ENCODE measurements at places on chromosomes 16 and 17.

DNA sequence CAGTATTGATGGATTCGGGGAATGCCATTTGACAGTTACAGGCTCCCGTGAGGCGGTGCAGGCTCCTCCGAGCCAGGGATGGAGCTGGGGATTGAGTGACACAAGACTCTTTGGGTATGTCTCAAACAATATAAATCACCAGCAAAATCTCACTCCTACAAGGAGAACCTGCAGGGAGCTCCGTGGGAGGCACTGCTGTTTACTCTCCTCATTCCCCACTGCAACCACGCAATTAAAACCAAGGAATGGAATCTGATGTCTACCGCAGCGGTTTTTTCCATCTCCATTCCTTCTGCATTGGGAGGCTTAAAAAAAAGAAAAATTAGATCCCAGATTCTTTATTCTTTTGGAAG is 157.9 kb downstream of the WWOX start:
- peak; percentile 10 for DNase-seq

GRCh38 chr17:1563786-1564613 is 1.4 kb upstream of the PITPNA start:
- no peak for DNase-seq

DNA sequence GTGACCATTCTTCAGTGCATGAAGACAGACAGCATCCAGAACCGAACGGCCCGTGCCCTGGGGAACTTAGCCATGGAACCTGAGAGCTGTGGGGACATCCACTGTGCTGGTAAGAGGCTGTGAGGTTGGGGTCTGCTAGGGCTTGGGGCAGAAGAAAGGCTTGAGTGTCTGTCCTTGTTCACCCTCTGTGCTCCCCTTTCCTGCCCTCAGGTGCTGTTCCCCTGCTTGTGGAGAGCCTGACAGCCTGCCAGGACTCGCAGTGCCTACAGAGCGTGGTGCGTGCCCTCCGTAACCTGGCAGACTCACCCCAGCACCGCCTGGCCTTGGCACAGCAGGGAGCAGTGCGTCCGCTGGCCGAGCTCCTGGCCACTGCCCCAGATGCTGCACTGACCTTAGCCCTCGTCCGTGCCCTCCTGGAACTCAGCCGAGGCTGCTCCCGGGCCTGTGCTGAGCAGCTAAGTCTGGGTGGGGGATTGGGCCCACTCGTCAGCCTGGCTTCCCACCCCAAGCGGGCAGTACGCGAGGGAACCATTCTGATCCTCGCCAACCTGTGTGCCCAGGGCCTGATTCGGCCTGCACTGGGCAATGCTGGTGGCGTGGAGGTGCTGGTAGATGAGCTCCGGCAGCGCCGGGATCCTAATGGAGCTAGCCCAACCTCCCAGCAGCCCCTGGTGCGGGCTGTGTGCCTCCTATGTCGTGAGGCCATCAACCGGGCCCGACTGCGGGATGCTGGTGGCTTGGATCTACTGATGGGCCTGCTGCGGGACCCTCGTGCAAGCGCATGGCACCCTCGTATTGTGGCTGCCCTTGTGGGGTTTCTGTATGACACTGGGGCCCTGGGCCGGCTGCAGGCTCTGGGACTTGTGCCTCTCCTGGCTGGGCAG is 2.9 kb downstream of the ARMC5 start:
- DNase-seq = no peak

- peak; percentile 45 for DNase-seq
Observed at GRCh38 chr17:64281962-64282752, 19.1 kb upstream of the TEX2 start.

GRCh38 chr17:50710025-50710424 is 2.3 kb upstream of the ANKRD40 start:
- no peak for DNase-seq

- DNase-seq = no peak
Observed at GRCh38 chr16:48370229-48370628, 15.0 kb downstream of the SIAH1 start.

DNA sequence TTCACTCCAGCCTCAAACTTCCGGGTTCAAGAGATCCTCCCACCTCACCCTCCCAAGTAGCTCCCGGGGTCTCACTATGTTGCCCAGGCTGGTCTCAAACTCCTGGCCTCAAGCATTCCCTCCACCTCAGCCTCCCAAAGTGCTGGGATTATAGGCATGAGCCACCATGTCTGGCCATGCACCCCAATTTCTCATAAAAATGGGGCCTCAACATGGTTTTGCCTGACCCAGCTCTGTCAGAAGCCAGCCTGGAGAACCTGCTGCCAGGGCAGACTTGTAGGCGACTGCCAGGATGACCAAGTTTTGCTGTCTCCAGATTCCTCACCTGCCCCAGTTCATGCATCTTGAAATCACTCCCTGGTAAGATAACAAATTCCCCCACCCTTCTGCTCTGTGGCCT is 82.9 kb downstream of the AIPL1 start:
- DNase-seq = no peak

GRCh38 chr16:84813141-84813934 is 6.4 kb upstream of the CRISPLD2 start:
- DNase-seq = no peak

DNA sequence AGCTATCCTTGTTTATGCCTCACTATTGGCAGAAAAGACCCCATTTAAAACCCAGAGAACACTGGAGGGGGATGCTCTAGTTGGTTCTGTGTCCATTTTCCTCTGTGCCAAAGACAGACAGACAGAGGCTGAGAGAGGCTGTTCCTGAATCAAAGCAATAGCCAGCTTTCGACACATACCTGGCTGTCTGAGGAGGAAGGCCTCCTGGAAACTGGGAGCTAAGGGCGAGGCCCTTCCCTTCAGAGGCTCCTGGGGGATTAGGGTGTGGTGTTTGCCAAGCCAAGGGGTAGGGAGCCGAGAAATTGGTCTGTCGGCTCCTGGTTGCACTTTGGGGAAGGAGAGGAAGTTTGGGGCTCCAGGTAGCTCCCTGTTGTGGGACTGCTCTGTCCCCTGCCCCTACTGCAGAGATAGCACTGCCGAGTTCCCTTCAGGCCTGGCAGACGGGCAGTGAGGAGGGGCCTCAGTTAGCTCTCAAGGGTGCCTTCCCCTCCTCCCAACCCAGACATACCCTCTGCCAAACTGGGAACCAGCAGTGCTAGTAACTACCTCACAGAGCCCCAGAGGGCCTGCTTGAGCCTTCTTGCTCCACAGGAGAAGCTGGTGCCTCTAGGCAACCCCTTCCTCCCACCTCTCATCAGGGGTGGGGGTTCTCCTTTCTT is 56.1 kb downstream of the IGF2BP1 start:
- DNase-seq = no peak

GRCh38 chr17:80604009-80604669 is 59.5 kb downstream of the RPTOR start:
- DNase-seq = no peak

DNA sequence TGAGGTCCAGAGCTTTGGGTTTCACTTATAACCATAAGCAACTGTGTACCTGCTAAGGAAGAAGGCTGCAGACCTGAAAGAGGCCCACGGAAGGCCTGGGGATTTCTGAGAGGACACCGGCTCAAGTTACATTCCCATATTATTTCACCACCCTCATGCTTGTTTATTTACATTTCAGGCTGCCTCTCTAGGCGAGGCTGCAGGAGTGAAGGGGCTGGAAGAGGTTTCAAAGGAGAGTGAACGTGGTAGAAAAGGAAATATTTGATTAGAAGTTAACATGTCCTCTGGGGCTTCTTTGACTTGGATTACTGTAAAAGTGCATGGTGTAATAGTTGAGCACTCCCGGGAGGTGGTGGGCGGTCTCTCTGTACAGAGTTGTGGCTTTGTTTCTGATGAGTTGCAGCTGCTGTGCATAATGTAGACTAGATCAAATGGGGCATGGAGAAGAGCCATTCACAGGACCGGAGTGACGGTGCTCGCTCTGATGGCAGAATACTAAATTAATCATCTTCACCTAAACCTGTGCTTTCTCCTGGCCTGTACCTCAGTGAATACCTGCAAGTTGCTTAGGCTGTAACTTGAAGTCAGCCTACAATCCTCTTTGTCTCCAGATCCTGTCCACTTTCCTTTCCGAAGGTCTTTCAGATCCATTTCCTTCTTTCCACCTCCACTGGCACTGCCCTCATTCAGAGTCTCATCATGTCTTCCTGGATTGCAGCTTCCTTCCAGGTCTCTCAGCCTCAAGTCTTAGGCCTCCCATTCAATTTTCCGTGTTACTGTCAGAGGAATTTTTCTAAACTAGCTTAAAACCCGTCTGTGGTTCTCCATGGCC is 1.9 kb upstream of the CPD start:
- DNase-seq = peak; percentile 78

DNA sequence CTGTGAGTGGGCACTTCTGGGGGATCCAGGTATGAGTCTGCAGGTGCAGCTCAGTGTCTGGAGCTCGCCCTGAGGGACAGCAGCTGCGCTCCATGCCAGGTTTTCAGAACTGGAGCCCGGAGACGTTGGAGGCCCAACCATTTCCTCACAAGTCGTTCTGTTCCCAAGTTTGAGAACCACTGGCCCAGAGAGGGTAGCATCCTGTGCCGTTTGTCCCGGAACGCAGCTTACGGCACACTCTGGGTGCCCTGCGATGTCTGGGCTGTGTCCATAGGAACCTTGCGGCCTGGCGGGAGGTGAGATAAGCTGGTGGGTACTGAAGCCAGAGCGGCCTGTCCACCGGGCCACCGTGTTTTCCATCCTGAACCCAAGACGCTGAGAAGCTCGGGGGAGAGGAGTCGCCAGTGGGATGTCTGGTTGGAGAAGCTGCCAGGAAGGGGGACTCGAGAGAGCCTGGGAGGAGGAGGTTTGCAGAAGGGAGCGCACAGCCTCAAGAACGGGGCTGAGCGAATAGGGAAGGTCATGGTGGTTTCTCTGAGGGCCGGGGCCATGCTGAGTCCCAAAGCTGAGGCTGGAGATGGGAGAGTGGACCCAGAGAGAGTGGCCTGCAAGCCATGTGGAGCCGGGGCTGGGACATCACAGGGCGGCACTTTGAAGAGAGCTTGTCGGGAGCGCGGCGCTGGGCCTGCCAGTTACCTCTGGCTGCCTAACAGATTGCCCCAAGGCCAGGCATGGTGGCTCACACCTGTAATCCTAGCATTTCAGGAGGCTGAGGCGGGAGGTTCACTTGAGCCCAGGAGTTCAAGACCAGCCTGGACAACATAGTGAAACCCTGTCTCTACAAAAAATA is 211.0 kb upstream of the GSE1 start:
- no peak for DNase-seq

DNA sequence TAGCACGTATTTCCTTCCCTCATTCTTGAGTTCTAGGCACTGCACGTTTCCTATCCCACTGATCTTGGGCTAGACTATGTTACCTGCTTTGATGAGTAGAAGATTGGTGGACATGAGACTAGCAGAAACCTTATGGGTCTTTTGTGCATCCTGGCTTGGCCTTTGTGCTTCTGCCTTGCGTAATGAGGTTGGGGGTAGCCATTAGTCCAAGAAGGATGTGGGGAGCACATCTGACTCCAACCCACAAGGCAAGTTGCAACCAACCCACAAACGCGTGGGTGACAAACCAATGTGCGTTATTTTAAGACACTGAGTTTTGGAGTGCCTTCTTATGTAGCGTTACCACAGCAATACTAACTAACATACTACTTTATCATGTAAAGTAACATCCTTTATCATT is 180.4 kb upstream of the IRX5 start:
- DNase-seq = peak; percentile 10

DNA sequence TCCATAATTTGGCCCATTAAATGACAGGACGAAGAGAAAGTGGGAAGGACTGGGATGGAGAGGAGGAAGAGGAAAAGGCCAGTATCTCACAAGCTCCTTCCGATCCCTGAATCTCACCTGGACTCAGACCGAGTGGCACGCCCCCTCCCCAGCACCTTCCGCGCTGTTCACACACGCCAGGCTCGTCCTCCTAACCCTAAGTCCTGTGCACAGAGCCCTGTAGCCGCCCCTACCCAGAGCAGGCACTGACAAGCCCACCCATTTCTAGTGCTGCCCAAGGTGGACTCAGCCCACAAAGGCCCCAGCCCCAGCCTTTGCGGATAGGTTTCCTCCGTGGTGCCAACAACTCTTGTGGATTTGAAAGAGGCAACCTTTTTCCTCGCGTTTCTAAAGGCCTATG is 9.2 kb downstream of the HS3ST3B1 start:
- no peak for DNase-seq

- no peak for DNase-seq
Observed at GRCh38 chr17:76079956-76080767, 1.2 kb downstream of the ZACN start.

DNA sequence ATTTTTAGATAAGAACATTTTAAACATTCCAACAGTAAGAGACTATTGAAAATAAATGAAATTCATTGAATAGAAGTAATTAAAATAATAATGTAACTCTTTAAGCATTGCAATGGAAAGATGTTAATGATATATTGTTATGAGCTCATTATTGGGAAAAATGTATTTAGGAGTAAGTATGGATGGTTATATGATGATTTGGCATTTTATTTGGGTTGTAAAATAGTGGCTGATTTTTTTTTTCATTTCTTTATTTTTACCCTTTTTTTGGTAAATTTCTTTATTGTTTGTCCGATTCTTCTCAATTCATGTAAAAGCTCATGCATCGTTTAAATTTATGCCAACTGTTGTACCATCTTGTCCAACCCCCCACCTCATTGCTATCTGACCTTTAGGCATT is 539.9 kb downstream of the HS3ST4 start:
- DNase-seq = no peak

DNA sequence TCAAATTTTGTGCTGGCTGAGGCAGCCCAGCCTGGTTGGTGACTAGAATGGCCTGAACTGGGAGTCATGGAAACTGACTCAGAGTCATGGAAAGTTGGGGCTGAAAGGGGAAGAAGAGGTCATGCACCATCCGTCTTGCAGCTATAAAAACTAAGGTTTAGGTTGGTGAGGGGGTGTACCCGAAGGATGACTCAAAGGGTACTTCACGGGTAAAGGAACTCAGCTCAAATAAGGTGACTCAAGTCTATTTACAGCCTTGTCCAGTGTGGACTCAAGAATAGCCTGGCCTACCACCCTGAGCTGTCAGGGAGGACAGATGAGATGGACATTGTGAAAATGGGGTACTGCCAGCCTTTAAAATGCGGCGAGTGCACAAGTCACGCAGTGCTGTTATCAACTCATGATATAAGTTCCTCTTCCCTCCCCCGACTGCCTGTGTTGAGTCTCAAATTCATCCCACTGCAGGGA is 18.6 kb downstream of the CD300LB start:
- DNase-seq = peak; percentile 85

- DNase-seq = no peak
Observed at GRCh38 chr17:61232871-61233270, 166.8 kb upstream of the TBX2 start.

GRCh38 chr16:52634528-52634927 is 87.6 kb upstream of the TOX3 start:
- no peak for DNase-seq

DNA sequence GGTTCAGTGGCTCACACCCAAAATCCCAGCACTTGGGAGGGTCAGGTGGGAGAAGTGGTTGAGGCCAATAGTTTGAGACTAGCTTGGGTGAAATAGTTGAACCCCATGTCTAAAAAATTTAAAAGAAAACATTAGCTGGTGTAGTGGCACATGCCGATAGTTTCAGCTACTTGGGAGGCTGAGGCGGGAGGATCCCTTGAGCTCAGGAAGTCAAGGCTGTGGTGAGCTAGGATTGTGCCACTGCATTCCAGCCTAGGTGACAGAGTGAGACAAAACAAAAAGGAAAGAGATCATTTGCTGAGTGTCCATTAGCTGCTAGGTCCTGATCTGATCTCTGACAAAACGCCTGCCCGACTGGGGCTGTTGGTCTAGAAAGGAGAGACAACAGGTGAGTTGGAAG is 14.1 kb upstream of the DBNDD1 start:
- DNase-seq = no peak

All from stromal cell of bone marrow (primary cell).